ENCODE measurements at places on chromosomes 3 and 15. TPM values are rescaled to one million over a fixed set of nuclear protein-coding genes. Genes with fewer than 3 reads are reported as not detected.

DNA sequence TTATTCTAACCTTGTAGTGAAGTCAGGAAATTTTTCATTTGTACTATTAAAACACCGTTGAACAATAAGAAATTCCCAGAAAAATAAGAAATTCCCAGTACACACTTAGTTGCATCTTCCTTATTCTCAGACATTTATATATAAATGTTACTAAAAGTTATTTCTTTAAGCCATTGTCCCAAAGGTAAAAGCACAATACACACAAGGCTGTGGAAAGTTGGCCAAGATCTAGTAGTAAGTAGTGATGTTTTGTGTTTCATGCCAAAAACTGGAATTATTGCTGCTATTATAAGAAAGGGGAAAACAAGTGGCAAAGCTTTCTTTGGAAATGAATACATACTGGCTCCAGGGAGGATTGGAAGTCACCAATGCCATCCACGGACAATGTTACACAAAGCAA lies 802.5 kb upstream of the DPPA4 start:
- no peak for DNase-seq
- H3K4me1 ChIP-seq: no peaks in the 10 kb centered on the region
- no peaks in the 10 kb centered on the region for H3K36me3 ChIP-seq
- no peak overlapping the region for H3K4me3 ChIP-seq
- no peaks in the 10 kb centered on the region for H3K27me3 ChIP-seq
- no peak overlapping the region for H3K27ac ChIP-seq

The SLC7A14 gene
- total RNA-seq: not detected

- H3K27ac ChIP-seq: no peak overlapping the region
- H3K4me1 ChIP-seq: no peaks in the 10 kb centered on the region
- H3K27me3 ChIP-seq: no peaks in the 10 kb centered on the region
Measured at GRCh38 chr3:124303305-124303910, 311.5 kb upstream of the ROPN1 start.

- H3K27ac ChIP-seq: no peak overlapping the region
- H3K4me3 ChIP-seq: no peak overlapping the region
- DNase-seq: no peak
- H3K27me3 ChIP-seq: no peaks in the 10 kb centered on the region
- no peaks in the 10 kb centered on the region for H3K4me1 ChIP-seq
- no peaks in the 10 kb centered on the region for H3K36me3 ChIP-seq
Measured at GRCh38 chr3:183485093-183485492, 56.7 kb upstream of the MCF2L2 start.

The SERPINI1 gene
- 15.5 TPM for total RNA-seq

DNA sequence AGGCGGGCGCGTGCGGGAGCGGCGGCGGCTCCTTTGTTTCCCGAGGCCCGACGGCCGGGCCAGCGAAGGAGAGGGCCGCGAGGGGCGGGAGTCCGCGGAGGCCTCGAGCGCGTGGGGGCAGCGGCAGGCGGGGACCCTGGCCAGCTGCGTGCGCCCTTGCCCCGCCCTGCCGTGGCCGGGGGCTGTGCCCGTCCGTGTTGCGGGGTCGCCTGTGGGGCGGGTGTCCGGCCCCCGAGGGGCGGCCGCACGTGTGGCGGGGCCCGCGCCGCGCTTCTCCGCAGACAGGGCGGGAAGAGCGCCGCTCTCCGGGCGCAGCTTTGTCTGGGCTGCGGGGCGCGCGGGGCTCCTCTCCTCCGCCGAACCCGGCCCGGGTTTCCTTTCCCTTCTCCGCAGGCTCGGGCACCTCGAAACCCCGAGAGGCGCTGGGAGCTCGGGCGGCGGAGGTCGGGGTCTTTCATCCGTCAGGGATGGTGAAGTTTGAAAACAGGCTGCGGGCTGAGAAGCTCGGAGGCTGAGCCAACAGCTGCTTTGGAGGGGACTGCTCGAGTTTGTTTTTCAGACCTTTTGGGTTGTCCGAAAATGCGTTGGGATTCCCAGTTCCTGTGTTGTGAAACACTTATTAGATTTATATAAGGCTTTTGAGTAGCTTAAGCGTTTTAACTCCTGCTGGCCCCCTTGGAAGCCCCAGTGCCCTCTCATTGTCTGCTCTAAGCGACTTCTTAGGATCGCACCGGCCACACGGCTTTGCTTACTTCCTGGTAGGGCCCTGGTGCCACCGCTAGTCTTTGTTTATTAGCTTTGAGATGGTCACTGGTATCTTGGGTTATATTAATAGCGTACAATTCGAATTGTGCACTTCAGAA lies 817 bp downstream of the USP3 start:
- H3K27me3 ChIP-seq: no peaks in the 10 kb centered on the region
- DNase-seq: no peak
- H3K27ac ChIP-seq: peak overlapping the region; percentile 93
- no peaks in the 10 kb centered on the region for H3K4me1 ChIP-seq

DNA sequence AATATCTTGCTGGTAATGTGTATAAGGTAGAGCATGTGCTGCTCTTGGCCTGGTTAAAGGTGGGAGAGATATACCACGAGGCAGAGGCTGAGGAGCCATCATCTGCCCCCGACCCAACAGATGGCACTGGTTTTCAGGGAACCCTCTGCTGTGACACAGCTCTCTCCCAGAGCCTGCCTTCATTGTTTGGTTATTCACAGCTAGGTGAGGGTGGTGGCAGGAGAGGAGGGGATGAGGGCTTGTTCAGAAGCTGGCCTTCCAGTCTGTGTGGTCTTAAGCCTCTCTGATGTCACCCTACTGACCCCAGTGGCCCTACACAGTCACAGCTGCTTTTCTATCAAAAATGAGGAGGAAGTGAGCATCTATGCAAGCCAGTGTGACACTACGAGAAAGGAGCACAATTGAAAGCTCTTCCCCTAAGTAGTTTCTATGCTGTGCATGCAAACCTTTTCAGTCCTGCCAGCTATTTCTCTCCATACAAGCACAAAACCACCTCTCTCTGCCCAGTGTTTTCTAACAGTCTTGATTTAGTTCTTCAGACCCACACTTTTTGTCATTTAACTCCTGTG lies 258.4 kb upstream of the AGTR1 start:
- no peak for DNase-seq
- no peak overlapping the region for H3K27ac ChIP-seq
- H3K4me3 ChIP-seq: no peak overlapping the region
- H3K27me3 ChIP-seq: no peaks in the 10 kb centered on the region
- H3K4me1 ChIP-seq: no peaks in the 10 kb centered on the region

DNA sequence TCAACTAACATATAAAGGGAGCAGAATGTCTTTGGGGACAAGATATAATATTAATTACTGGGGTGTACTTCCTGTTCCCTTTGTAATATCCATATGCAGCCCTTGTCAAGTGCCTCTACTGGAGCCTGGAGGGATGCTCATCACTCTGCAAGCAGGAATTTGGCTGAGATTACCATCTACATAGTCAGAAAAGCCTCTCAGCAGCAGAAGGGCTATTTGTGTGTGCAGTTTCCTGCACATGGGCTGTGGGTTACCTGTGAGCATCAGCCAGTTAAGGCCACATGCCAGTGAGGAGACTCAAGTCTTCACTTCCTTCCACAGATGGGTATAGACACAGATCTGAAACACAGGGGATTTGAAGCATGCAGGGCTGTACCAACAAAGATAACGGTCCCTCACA lies 278.1 kb upstream of the PLSCR5 start:
- no peaks in the 10 kb centered on the region for H3K27me3 ChIP-seq
- no peak for DNase-seq
- no peak overlapping the region for H3K27ac ChIP-seq

DNA sequence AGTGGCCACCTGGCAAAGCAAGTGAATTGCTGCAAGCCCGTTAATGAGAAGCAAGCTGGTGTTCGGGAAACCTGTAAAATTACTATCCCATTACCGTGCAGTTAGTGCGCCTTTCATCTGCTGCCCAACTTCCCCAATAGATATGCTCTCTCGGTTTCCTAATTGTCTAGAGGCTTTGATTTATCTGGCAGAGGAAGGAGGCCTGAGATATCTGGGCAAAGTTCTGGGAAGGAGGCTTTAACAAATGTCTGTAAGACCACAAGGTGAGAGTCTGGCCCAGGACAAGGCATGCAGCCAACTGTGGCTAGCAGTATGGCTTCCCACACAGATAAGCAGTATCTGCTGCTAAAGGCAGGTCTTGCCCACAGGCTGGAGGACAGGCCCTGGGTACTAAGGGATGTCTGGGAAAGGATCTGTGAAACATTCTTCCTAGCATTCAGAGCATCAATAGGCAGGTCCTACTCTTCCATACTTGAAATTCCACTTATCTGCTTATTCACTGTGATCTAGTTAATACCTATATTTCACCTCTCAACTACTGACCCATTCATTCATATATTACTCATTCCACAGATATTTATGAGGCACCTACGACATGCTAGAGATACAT lies 130.0 kb upstream of the SLC2A2 start:
- H3K4me1 ChIP-seq: no peaks in the 10 kb centered on the region
- no peak overlapping the region for H3K4me3 ChIP-seq
- H3K27ac ChIP-seq: no peak overlapping the region
- no peak for DNase-seq
- H3K36me3 ChIP-seq: no peaks in the 10 kb centered on the region

- H3K4me1 ChIP-seq: peaks cover 11% of the 10 kb centered on the region
- no peak overlapping the region for H3K4me3 ChIP-seq
- no peaks in the 10 kb centered on the region for H3K36me3 ChIP-seq
Measured at GRCh38 chr3:14518432-14518802, 21.7 kb downstream of the GRIP2 start.

The ACVR2B gene
- 14.4 TPM for total RNA-seq

The STRIT1 gene
- total RNA-seq: not detected

GRCh38 chr15:69459066-69459465 lies 6.4 kb downstream of the RPLP1 start:
- peaks cover 9% of the 10 kb centered on the region for H3K36me3 ChIP-seq
- H3K4me3 ChIP-seq: no peak overlapping the region
- H3K27me3 ChIP-seq: no peaks in the 10 kb centered on the region

The RGMA gene
- 28.2 TPM for total RNA-seq

DNA sequence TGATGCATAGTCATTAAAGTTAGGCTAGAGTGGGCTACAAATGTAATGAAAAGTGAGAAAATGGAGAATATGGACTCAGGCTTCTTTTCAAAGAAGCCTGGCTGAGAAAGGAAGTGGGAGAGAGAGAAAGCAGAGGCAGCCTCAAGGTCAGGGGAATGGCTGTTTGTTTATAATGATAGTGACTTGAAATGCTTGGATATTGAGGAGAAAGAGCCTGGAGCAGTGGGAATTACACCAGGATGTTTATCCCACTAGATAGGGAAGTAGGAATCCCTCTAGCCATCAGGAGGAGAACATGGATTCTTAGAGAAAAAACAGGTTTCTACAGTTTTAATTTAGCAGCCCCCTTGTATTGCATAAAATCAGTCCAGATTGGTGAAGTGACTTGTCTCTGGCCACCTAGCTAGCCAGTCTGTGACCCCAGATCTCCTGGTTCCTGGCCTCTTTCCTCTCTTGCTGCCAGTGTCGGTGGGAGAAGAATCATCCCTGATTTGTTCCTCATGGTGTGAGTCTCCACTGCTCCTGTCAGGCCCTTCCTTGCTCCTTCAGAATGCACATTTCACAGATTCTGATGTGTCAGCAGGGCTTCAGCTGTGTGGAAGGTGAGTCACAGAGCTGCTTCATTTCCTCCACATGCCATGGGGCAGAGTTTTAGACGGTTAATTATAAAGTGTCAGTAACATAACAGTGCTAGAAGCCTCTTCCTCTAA lies 32.9 kb downstream of the SEMA6D start:
- H3K36me3 ChIP-seq: no peaks in the 10 kb centered on the region
- no peaks in the 10 kb centered on the region for H3K4me1 ChIP-seq
- H3K4me3 ChIP-seq: no peak overlapping the region
- no peaks in the 10 kb centered on the region for H3K27me3 ChIP-seq
- DNase-seq: no peak
- H3K27ac ChIP-seq: no peak overlapping the region

DNA sequence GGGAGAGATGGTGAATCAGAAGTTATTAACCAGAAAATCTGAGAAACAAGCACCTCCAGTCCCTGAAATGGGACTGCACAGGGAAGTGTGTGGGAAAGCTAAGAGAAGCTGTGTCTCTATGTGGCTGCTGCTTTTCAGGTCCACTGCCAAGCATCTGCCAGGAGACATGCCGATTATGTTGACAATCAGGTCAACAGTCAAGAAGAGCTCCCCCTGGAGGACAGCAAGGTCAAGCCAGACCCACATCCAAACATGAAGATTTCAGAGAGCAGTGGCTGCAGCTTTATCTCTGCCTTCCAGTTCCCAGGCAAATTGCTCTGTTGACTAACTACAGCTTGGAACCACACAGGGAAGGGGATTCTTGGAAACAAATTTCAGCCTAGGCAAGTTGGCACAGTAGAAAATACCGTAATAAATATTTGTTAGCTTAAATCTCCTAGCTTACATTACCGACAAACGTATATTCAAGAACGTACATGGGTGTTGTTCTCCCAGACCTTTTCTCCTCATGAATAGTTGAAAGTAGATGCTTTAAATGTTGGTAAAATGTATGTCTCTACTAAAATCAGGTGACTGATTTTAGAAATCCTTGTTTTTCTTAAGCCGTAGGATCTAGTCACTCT lies 394.5 kb upstream of the RARB start:
- no peak overlapping the region for H3K4me3 ChIP-seq
- no peaks in the 10 kb centered on the region for H3K27me3 ChIP-seq
- H3K27ac ChIP-seq: no peak overlapping the region
- no peaks in the 10 kb centered on the region for H3K36me3 ChIP-seq
- no peaks in the 10 kb centered on the region for H3K4me1 ChIP-seq
- DNase-seq: peak; percentile 16

GRCh38 chr15:58490888-58491473 lies 59.2 kb downstream of the LIPC start:
- no peaks in the 10 kb centered on the region for H3K4me1 ChIP-seq
- H3K4me3 ChIP-seq: no peak overlapping the region
- H3K36me3 ChIP-seq: no peaks in the 10 kb centered on the region
- H3K27me3 ChIP-seq: no peaks in the 10 kb centered on the region
- no peak overlapping the region for H3K27ac ChIP-seq
- no peak for DNase-seq

DNA sequence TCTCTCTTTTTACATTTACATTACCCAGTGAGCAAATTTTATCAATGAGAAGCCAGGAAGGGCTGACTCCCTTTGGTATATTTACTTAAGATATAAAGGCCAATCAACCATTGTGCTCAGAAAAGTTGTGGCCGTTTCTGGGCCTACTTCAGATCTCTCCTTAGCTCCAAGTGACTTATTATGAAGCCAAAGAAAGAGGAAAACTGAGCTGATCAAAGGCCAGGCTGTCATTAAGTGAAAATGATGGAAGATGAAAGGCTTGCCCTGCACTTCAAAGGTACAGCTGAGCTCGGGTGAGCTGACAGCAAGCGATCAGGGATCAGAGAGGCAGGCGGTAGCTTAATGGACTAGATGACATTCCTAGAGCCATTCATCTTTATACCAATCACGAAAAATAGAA lies 24.8 kb downstream of the VGLL4 start:
- no peak overlapping the region for H3K4me3 ChIP-seq
- peaks cover 44% of the 10 kb centered on the region for H3K4me1 ChIP-seq
- H3K27me3 ChIP-seq: no peaks in the 10 kb centered on the region
- H3K36me3 ChIP-seq: no peaks in the 10 kb centered on the region

DNA sequence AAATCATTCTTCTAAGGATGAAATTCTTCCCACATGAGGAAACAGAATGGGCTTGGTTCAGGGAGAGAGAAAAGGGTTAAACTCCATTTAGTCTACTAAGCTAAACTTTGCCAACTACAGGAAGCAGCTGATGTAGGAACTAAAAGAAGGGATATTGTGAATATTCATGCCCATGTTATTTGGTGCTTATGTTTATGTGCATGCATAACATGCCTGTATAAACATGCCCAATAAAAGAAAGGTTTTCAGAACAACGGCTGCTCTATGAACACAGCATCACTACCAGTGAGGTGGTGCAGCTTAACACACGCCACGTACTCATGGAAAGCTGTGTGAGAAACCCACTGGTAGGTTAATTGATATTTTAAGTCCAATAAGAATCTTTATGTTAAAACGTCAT lies 59.4 kb upstream of the VGLL4 start:
- H3K27ac ChIP-seq: no peak overlapping the region
- H3K4me3 ChIP-seq: no peak overlapping the region
- H3K4me1 ChIP-seq: no peaks in the 10 kb centered on the region
- peaks cover 3% of the 10 kb centered on the region for H3K36me3 ChIP-seq
- H3K27me3 ChIP-seq: no peaks in the 10 kb centered on the region
- no peak for DNase-seq

All from tibial nerve (tissue), 4 donors.